ENCODE measurements at places on chromosomes 5 and 9.
A peak's percentile ranks its signal among the peaks of the same experiment; 100 is the strongest.

GRCh38 chr9:34578241-34579103 is 11.1 kb downstream of the CNTFR start:
- peak; percentile 69 for DNase-seq

DNA sequence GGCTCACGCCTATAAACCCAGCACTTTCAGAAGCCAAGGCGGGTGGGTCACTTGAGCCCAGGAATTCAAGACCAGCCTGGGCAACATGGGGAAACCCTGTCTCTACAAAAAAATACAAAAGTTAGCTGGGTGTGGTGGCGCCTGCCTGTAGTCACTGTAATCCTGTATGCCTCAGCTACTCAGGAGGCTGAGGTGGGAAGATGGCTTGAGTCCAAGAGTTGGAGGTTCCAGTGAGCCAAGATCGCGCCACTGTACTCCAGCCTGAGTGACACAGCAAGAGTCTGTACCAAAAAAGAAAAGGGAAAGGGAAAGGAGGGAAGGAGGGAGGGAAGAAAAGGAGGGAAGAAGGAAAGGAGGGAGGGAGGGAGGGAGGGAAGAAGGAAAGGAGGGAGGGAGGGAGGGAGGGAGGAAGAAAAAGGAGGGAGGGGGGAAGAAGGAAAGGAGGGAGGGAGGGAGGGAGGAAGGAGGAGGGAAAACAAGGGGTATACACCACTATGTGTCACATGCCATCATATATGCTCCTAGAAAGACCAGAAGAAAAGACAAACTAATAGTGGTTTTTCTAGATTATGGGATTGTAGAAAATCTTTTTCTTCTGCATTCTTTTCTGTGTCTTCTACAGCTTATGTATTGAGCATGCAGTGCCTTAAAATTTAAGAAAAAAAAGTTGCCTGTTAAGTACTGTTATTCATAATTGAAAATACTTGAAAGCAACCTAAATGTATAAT is 240.1 kb downstream of the DENND1A start:
- no peak for DNase-seq

- peak; percentile 82 for DNase-seq
Observed at GRCh38 chr9:120715389-120715924, 1.2 kb upstream of the MEGF9 start.

DNA sequence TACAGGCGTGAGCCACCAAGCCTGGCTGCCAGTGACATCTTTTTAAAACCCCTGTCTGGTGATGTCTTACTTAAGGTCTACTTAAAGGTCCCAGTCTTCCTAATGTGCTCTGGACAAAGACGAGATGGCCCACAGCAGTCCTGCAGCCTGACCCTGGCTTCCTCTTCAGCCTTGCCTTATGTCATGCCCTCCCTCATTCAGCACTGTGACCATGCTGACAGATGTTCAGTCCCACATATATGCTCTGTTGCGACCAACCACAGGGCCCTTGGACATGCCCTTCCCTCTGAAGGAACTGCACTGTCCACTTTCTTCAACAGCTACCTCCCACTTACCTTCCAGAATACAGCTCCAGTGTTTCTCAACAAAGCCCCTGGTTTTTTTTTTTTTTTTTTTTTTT is 172.8 kb upstream of the PANK3 start:
- DNase-seq = no peak

DNA sequence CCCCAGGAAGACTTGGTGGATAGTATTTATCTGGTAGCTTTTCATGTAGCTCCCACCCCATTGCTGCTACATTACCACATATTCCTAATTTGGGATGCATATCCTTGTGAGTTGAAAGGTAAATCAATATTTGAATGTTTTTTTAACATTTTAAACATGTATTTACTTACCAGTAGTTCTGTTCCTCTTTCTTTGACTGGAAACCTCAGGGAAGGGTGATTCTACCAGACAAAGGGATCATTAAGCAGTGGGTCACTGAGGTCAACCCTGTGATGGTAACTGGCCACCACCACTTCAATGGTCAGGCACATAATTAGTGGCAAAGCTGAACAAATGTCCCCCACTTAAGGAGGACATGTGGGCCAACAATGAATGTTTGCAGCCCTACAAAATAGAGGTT is 27.2 kb upstream of the KLF9 start:
- no peak for DNase-seq

DNA sequence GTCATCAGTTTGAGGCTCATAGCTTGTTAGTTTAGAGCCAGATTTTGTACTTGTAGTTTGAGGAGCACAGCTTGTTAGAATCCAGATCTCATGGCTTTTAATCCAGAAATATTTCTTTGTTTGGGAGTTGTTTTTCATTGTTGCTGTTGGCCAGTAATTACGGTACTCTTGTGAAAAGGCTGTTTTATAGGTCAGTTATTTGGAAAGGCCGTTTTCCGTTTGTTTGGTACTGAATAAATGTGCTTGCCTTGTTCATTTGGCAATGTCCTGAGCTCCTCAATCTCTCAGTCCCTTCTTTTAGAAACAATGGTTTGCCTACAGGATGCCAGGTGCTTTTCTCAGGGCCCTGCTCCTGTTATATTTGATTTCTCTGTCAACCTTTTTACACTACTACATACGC is 4.5 kb upstream of the MOB3B start:
- DNase-seq = no peak

DNA sequence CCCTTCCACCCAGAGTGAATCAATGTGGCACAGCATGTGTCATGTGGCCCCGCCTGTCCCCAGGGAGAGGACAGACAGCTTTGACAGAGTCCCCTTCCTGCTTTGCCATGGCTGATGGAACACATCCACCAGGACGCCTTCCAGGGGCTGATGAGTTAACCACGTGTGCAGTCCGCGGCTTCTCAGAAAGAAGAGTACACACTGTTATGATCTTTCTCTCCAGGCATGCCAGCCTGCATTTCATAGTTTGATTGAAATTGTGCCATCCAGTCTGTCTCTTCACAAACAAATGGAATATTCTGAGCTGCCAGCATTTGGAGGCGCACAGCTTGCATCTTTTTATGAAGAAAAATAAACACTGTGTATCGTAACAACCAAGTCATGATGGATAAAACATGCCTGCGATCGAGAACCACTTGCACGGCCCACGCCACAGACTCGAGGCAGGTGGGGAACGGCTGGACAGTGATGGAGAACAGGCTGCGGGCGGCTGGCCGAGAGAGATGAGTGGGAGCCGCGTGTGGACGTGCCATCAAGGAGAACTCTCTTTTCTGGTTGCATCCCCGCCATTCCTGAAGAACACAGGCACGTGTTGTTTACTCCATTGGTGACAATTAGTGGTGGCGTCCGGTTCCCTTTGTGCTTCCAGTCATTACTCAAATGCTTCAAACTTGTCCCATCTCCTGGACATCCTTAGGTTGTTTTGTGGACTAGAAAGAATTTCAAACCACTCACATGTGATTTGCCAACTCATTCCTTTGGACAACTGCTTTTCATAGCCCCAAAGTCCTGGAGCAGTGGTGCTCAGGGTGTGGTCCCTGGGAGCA is 220.2 kb downstream of the AGTPBP1 start:
- DNase-seq = no peak

- DNase-seq = no peak
Observed at GRCh38 chr5:58405175-58405574, 54.7 kb downstream of the PLK2 start.

- DNase-seq = peak; percentile 18
Observed at GRCh38 chr5:147101659-147102369, 133.0 kb upstream of the STK32A start.

- DNase-seq = no peak
Observed at GRCh38 chr5:3837506-3837905, 241.9 kb downstream of the IRX1 start.

GRCh38 chr5:29054694-29055093 is 2016.3 kb upstream of the CDH9 start:
- no peak for DNase-seq

GRCh38 chr5:136901-137300 is 44.9 kb downstream of the PLEKHG4B start:
- no peak for DNase-seq

DNA sequence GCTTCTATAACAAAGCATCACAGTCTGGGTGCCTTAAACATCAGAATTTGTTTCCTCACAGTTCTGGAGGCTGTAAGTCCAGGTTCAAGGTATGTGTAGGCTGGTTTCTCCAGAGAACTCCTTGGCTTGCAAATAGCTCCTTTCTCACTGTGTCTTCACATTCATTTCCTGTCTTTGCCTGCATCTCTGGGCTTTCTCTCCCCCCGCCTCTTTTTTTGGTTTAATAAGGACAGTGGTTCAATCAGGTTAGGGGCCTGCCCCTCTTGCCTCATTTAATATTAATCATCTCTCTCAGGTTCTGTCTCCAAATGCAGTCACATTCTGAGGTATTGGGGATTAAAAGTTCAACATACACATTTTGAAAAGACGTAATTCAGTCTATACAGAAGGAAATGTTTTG is 225.5 kb upstream of the ATP10B start:
- DNase-seq = no peak

GRCh38 chr5:146906803-146907202 is 28.2 kb upstream of the PPP2R2B start:
- DNase-seq = peak; percentile 14

DNA sequence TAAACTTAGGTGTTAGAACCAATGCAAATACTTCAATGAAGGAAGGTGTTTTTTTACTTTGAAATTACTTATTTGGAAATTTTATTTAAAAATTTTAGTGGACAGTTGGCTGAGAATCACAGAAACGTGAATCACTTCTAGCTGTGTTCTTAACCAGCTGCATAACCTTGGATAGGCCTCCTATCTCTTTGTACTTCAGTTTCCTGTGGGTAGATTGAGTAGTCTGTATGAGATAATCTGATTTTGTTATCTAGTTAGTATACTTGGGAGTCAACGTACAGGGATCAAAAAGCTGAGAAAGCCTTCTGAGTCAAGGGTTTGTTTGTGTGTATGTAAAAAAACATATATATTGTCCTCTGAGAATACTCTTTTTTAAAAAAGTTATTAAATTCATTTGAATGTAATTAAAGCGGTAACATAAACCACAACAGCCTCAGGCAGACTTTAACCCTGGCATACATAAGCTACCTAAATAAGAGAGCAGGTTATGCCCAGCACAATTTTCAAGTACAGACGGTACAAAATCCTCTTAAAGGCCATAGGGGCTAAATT is 38.1 kb upstream of the ZCCHC7 start:
- DNase-seq = no peak

DNA sequence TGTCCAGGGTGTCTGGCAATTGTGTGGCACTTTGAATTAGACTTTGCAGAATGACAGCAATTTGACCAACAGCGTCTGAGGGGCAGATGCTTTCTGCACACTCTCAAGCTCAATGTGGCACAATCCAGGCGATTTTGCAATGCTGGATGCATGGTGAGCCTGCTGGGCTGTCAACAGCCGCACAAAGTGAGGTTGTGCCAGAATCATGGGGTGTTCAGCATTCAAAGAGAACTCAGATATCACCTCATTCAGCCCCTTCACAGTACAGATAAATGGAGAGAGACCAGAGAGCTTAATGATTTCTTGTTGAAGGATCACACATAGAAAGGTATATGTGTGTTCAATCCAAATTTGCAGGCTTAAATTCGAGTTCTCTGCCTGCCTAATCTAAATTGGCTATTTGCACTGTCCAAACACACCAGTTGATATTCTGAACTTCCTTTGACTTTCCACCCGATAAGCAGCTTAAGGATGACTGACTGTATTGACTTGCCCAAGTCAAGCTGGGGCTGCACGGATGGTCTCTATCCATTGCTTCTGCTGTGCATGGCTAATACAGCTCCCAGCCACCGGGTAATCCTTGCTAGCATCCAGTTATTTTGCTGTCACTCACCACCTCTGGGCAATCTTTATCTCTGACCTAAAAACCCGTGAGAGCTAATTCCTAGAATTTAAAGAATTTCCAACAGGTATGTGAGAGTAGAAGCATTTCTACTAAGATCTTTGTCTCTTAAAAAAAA is 157.9 kb upstream of the TAS2R1 start:
- no peak for DNase-seq

DNA sequence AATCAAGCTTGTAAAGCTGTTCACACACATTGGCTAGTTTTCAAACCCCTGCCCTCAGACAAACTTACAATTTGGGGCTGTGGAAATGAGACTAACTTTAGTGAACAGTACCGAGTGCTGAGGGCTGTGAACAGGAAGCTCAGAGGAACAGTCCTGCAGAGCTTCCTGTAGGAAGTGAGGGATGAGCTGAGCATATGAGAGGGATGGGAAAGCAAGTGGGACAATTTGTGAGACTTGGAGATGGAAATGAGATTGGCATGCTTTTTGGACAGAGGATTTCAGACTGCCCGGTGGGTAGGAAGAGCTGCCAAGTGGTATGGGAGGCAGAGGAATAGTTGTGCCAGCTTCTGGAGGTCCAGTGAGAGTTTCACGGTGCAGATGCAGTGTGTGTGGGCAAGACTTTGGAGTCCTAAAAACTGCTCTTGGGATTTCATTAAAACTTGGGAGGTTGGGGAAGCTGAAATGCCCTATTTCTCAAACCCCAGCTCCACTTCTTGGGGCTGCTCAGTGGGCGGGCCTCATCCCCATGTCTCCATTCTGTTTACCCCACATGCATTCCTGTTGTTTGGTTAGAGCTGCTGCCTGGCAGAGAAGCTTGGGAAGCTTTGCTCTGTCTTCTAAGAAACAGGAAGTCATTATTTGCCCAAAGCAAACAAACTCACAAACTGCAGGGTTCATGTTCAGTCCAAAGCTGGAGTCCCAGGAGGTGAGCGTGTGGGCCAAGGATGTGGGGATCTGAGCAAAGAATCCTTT is 267.5 kb downstream of the ZSWIM6 start:
- DNase-seq = peak; percentile 44

GRCh38 chr5:146669656-146670055 is 153.7 kb upstream of the GPR151 start:
- peak; percentile 41 for DNase-seq

DNA sequence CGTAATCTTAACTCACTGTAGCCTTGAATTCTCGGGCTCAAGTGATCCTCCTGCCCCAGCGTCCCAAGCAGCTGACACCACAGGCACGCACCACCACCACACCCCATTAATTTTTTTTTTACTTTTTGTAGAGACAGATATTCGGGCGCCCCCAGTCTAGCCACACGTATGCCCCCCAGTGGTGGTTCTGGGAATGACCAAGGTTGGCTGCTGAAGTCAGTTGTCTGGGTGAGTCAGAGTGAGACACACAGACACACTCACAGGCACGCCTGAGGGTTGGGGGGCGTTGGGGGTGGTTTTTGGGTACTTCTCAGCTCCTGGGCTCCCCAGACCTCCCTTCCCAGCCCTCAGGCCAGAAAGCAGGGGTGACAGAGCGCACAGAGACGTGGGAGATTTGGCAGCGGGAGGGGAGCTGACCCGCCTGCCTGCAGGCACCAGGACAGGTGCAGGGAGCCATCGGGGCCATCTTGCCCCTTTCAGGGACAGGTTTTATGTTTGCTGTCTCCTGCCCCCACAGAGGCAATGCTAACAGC is 4.2 kb upstream of the ENTPD8 start:
- peak; percentile 86 for DNase-seq

Measured in EL (cell line).